ENCODE measurements at places on chromosomes 7 and 10.

DNA sequence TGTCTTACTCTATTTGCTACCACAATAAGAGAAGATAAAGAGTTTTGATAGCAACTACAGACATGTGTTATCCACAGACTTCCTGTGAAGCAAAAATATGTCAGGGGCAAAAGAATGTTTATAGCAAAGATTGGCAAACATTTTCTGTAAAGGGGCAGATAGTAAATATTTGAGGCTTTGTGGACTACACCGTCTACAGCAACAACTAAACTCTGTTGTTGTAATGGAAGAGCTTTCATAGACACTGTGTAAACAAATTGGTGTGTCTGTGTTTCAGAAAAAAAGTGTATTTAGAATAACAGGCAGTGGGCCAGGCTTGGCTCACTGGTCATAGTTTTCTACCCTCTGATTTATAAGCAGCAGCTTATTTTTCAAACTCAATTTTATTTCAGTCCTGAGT lies 521.4 kb downstream of the ANKRD7 start:
- no peaks in the 10 kb centered on the region for H3K27me3 ChIP-seq
- no peak overlapping the region for H3K27ac ChIP-seq
- H3K4me1 ChIP-seq, result no peaks in the 10 kb centered on the region
- no peaks in the 10 kb centered on the region for H3K36me3 ChIP-seq
- no peak for DNase-seq
- H3K4me3 ChIP-seq, result no peak overlapping the region

GRCh38 chr10:77285529-77286182 lies 352.0 kb downstream of the KCNMA1 start:
- H3K27ac ChIP-seq, result no peak overlapping the region
- H3K36me3 ChIP-seq, result no peaks in the 10 kb centered on the region
- no peak for DNase-seq
- no peak overlapping the region for H3K4me3 ChIP-seq

DNA sequence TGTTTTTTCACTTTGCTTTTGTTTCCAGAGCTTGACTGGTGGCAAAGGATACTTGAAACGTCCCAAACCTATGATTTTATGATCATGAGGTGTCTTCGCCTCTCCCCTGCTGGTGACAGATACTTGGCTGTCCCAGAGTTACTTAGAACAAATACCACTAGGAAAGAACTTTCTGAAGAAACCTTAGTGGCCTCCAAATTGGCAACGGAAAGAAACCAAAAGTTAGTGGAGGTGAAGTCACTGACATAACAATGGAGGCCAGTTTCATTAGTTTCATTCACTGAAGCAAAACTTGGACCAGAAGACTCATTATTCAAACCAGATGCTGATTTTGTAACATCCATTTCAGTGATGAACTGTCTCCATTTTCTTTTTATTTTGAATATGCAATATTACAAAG lies 68.6 kb downstream of the JAZF1 start:
- no peaks in the 10 kb centered on the region for H3K4me1 ChIP-seq
- H3K27me3 ChIP-seq, result no peaks in the 10 kb centered on the region
- H3K36me3 ChIP-seq, result no peaks in the 10 kb centered on the region
- no peak overlapping the region for H3K27ac ChIP-seq
- no peak overlapping the region for H3K4me3 ChIP-seq

DNA sequence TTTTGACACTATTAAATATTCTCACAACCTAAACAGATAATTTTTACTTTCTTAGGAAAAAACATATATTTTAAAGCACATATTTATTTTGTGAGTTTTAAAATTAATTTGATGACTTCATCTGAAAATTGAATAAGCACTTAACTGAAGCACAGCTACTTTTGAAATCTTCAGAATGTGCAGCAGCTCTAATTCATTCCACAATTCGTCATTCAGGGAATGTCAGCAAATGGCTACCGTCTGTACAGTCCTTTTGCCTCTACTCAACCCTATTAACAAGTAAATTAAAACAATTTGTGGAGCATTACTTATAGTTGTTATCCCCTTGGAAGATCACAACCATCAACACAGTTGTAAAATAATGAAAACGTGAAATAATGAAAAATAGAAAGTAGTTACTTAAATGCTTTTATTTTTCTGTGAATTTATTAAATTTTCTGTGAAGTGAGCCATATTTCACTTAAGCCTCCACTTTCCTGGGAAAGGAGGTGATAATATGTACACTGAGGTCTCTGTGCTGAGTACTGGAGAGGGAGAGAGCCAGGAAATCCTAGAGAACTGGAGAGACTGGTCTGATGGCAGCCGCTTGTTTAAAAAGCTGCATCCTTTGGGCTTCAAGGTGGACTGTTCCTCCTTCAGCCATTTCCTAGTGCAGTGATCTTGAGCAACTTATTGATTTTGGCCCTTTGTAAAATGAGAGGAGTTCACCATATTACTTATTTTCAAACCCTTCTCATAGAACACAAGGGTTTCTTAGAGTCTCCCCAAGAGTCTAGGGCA lies 70.6 kb downstream of the REEP3 start:
- no peak overlapping the region for H3K4me3 ChIP-seq
- H3K4me1 ChIP-seq, result peaks cover 21% of the 10 kb centered on the region
- no peak for DNase-seq
- H3K27me3 ChIP-seq, result no peaks in the 10 kb centered on the region
- H3K36me3 ChIP-seq, result no peaks in the 10 kb centered on the region

DNA sequence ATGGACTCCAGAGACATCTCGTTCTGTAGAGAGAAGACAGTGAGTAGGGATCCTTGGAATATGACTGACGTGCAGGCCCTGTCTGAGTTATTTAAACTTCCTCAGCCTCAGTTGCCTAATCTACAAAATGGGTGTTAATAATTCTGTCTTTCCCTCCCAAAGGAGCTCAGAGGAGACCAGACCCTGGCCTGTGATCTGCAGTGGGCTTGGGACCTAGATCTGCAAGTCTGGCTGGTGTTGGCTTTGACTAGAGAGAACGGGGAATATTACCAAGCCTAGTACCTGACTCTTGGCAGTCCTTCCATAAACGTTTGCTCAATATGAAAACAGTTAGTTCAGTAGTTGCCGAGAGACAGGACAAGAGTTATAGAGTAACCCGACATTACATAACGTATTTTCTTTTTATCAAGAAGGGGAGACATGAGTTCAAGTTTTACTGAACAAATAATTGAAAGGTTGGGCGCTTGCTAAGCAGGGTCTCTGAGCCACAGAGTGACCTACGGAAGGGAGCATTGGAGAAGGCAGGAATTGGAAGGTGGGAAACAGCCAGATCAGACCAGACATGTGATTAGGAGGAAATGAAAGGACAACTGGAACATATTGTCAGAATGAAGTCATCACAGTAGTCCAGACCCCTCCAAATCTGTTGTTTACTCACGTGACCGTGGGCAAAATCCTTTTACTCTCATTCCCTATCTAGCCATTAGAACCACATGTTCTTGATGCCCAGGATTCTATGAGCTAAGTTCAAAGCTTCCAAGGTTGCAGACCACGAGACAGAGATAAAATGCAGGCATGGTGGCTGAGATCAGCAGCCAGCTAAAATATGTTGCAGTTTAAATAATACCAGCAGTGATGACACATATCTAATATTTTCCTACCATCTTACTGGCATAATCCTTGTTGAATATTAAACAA lies 10.9 kb upstream of the CYP3A4 start:
- no peaks in the 10 kb centered on the region for H3K36me3 ChIP-seq
- no peak for DNase-seq
- no peak overlapping the region for H3K27ac ChIP-seq
- no peak overlapping the region for H3K4me3 ChIP-seq
- H3K27me3 ChIP-seq, result no peaks in the 10 kb centered on the region
- H3K4me1 ChIP-seq, result no peaks in the 10 kb centered on the region

DNA sequence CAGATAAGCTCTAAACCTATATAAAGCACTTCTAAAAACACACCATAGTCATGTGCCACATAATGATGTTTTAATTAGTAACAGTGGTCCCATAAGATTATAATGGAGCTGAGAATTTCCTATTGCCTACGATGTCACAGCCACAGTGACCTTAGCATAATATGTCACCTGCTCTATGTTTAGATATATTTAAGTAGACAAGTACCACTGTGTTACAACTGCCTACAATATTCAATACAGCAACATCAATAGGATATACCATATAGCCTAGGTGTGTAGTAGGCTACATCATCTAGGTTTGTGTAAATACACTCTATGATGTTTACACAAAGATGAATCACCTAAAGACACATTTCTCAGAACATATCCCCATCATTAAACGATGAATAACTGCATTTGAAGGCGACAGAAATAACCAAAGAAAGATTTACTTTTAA lies 24.5 kb downstream of the GPR22 start:
- no peak overlapping the region for H3K4me3 ChIP-seq
- DNase-seq, result no peak
- H3K36me3 ChIP-seq, result no peaks in the 10 kb centered on the region

DNA sequence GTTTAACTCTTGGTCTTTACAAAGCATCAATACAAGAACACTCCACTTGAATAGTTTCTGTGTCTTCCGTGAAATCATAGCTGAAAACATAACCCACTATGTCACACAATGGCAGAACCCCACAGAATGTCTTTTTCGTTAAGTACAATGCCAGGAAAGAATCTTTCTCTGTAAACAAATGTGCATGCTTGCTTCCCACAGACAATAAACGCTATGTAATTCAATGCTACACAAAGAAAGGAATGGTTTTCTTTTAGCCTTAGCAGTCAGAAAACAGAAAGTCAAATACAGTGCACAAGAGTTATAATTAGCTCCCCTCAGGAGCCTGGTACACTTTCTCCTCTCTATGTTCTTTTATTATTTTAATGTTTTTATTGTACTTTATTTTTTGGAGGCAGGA lies 186.1 kb downstream of the SRPK2 start:
- no peaks in the 10 kb centered on the region for H3K27me3 ChIP-seq
- DNase-seq, result no peak
- peaks cover 2% of the 10 kb centered on the region for H3K36me3 ChIP-seq
- no peak overlapping the region for H3K27ac ChIP-seq
- no peaks in the 10 kb centered on the region for H3K4me1 ChIP-seq
- H3K4me3 ChIP-seq, result no peak overlapping the region

- no peaks in the 10 kb centered on the region for H3K36me3 ChIP-seq
- peaks cover 4% of the 10 kb centered on the region for H3K4me1 ChIP-seq
- peak within 1 kb of the TSS; percentile 69 for H3K4me3 ChIP-seq
- peak within 1 kb of the TSS; percentile 94 for H3K27ac ChIP-seq
- peak; percentile 97 for DNase-seq
- no peaks in the 10 kb centered on the region for H3K27me3 ChIP-seq
These were observed at the start of gene CALD1 for GRCh38 chr7:134778941-134779740. CALD1 (plus strand) TSS chr7:134779634; CDS start chr7:134867734, 88,100 bp downstream.

GRCh38 chr10:104256335-104256961 lies 1.8 kb downstream of the GSTO1 start:
- H3K27me3 ChIP-seq, result no peaks in the 10 kb centered on the region
- H3K27ac ChIP-seq, result peak overlapping the region; percentile 96
- peak overlapping the region; percentile 87 for H3K4me3 ChIP-seq
- H3K36me3 ChIP-seq, result peaks cover 10% of the 10 kb centered on the region

GRCh38 chr10:3782451-3783315 lies 2.3 kb downstream of the KLF6 start:
- no peaks in the 10 kb centered on the region for H3K27me3 ChIP-seq
- peak overlapping the region; percentile 97 for H3K27ac ChIP-seq
- peak; percentile 87 for DNase-seq
- H3K4me3 ChIP-seq, result peak overlapping the region; percentile 79

DNA sequence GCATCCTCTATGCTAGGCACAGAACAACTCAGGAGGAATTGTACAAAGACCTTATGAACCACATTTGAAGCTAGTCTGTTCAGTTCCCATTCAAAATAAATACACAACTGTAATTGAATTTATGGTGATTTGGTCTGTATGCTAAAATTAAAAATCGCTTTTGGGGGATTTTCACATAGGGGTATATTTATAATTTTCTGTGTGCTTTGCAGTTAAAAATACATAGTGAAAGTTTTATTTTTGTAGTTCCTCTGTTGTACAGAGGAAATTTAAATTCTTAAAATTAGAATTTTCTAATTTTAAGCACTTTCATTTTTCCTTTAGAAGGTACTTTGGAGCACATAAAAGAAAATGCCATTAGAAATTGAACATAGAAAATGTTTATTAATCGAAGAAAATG lies 6.9 kb downstream of the RABGEF1 start:
- H3K27ac ChIP-seq, result no peak overlapping the region
- H3K27me3 ChIP-seq, result no peaks in the 10 kb centered on the region
- no peak overlapping the region for H3K4me3 ChIP-seq
- H3K36me3 ChIP-seq, result no peaks in the 10 kb centered on the region
- H3K4me1 ChIP-seq, result peaks cover 5% of the 10 kb centered on the region

GRCh38 chr10:70084189-70084588 lies 31.5 kb downstream of the MACROH2A2 start:
- no peak overlapping the region for H3K27ac ChIP-seq
- H3K36me3 ChIP-seq, result no peaks in the 10 kb centered on the region
- no peak overlapping the region for H3K4me3 ChIP-seq

DNA sequence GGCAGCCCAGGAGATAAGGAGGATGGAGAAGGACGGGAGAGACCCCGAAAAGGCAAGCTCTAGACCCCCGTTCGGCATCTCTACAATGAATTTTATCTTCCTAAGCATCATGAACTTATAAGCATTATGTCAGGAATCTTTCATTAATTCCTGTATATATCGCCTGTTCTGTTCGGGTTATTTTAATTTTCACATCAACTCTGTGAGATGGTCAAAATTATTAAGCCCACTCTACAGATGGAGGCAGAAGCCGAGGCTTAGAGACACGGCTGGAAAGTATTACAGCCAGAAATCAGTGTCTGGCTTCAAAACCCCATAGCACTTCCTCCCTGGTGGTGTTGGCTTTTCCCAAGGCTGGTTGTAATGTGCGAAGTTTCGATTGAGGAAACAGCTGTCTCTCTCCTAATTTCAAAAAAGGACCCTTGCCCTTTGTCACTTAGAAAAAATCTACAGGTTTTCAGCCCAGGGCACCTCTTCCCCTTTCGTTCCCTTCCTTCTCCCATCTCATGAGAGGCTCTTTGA lies 1.5 kb upstream of the GRM8 start:
- no peak overlapping the region for H3K27ac ChIP-seq
- H3K4me1 ChIP-seq, result peaks cover 18% of the 10 kb centered on the region
- H3K4me3 ChIP-seq, result peak overlapping the region; percentile 96
- no peak for DNase-seq

GRCh38 chr10:116849248-116850057 lies at the start of gene ENO4:
ENO4 (plus strand) TSS chr10:116849499; CDS start chr10:116849567, 68 bp downstream.
- peak; percentile 67 for DNase-seq
- H3K4me1 ChIP-seq, result no peaks in the 10 kb centered on the region
- no peaks in the 10 kb centered on the region for H3K27me3 ChIP-seq
- H3K27ac ChIP-seq, result no peak within 1 kb of the TSS
- no peaks in the 10 kb centered on the region for H3K36me3 ChIP-seq
- peak within 1 kb of the TSS; percentile 72 for H3K4me3 ChIP-seq

- no peaks in the 10 kb centered on the region for H3K36me3 ChIP-seq
- no peak for DNase-seq
- H3K4me3 ChIP-seq, result no peak overlapping the region
- H3K27ac ChIP-seq, result no peak overlapping the region
- no peaks in the 10 kb centered on the region for H3K4me1 ChIP-seq
- H3K27me3 ChIP-seq, result no peaks in the 10 kb centered on the region
These were observed 6.3 kb upstream of the WNT16 start for GRCh38 chr7:121322460-121322859.

DNA sequence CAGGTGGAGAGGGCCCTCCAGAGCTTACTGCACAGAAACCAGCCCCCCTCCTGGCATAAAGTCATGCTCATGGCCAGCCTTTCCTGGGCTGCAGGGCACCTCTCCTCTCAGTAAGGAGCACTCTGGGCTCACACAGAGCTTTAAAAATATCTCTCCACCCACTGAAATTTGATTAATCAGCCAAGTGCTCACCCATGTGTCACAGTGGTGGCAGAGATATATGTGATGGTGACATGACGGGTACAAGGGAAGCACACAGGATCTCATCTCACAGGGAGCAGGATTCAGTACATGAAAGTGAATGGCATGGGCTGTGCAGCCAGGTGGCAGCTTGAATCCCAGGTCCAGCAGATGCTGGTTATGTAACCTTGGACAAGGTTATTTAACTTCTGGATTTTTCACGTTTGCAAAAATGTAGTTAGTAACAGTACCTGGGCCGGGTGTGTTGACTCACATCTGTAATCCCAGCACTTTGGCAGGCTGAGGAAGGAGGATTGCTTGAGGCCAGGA lies 144.8 kb downstream of the CALN1 start:
- H3K27me3 ChIP-seq, result no peaks in the 10 kb centered on the region
- no peak for DNase-seq
- no peaks in the 10 kb centered on the region for H3K36me3 ChIP-seq
